ENCODE measurements at places on chromosomes 12 and 14.
A peak's percentile ranks its signal among the peaks of the same experiment; 100 is the strongest.

- no peak for DNase-seq
Measured at GRCh38 chr12:96883571-96883970, 23.5 kb upstream of the NEDD1 start.

DNA sequence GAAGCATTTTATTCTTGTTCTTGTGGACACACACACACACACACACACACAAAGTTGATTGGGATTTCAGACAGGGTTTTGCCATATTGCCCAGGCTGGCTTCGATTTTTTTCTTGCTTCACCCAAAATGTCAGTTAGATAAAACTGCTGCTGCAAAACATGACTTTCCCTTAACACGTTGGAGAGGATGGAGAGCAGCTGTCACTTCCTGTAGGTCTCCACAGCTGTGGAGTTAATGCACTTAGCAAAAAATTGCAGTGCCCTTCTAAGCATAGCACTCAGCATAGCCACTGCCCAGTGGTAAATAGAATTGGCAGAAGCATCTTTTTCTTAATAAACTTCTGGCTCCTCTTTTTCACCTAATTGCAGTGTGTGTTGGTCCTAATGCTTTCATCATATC is 54.5 kb downstream of the PDZRN4 start:
- DNase-seq, result no peak

GRCh38 chr12:118827606-118828005 is 153.7 kb upstream of the SRRM4 start:
- DNase-seq, result no peak

DNA sequence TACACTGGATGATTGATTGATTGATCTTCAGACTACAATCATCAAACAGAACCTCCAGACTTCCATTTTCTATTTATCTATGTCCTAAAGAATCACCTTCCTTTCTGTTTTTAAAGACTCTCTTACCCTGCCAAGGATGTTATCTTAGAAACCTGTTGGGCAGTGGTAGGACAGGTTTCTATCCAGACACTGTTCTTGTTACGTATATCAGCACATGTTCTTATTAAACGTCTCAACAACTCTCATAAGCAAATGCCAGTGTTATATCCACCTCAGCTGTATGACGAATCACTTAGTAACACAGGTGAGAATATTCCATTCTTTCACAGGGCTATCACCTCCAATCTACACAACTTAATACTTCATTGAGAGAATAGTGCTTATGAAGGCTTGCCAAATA is 40.2 kb upstream of the RPL10L start:
- no peak for DNase-seq

DNA sequence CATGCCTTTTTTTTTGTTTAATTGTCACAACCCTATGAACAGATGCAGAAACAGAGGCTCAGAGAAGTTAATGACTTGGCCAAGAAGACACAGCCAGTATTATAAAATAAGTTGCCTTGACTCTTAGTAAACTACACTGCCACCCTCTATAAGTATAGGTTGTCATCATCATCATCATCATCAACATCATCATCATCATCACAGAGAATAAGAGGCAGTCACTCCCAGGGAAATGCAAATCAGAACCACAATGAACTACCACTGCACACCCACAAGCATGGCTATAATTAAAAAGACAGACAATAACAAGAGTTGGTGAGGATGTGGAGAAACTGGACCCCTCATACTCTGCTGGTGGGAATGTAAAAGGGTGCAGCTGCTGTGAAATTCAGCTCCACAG is 23.2 kb upstream of the C12orf76 start:
- DNase-seq, result no peak

DNA sequence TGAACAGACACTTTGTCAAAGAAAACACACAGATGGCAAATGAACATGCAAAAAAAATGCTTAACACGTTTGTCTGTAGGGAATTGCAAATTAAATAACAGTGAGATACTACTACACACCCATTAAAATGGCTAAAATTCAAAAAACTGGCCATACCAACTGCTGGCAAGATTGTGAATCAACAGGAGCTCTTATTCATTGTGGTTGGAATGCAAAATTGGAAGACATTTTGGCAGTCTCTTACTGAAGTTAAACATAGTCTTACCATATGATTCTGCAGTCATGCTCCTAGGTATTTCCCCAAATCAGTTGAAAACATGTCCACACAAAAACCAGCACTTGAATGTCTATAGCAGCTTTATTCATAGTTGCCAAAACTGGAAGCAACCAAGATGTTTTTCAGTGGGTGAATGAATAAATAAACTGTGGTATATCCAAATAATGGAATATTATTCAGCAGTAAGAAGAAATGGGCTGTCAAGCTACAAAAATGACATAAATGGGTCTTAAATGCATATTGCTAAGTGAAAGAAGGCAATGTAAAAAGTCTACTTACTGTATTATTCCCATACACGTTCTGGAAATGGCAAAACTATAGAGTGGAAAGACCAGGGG is 91.4 kb downstream of the PLEKHA5 start:
- peak; percentile 86 for DNase-seq

- no peak for DNase-seq
Measured at GRCh38 chr14:35471803-35472202, 62.2 kb upstream of the INSM2 start.

DNA sequence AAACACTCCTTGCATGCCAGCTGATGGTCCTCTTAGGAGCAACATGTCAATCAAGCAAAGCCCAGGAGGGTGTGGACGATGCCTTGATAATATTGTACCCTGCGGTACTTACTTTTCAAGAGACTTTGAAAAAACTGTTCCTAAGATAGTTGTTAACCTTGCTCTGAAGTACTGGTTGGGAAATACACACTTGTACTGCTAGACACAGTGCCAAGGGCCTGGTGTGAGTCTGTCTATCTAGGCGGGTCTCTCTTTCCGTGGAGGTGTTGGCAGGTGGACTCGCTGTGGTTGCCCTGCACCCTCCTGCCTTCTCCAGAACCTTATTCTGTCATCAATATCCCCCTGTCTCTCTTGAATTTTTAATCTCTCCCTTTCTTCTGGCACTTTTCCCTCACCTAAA is 189.4 kb downstream of the NRXN3 start:
- no peak for DNase-seq

GRCh38 chr12:48831257-48831656 is 13.0 kb downstream of the CACNB3 start:
- DNase-seq, result no peak

- no peak for DNase-seq
Measured at GRCh38 chr14:77955816-77956484, 156.0 kb downstream of the ADCK1 start.

GRCh38 chr12:1580526-1580925 is 13.9 kb downstream of the FBXL14 start:
- DNase-seq, result no peak
